ENCODE measurements at places on chromosomes 1 and 21.
A peak's percentile ranks its signal among the peaks of the same experiment; 100 is the strongest.

- no peak for DNase-seq
These were observed 63.3 kb downstream of the LRRC40 start for GRCh38 chr1:70142075-70142474.

DNA sequence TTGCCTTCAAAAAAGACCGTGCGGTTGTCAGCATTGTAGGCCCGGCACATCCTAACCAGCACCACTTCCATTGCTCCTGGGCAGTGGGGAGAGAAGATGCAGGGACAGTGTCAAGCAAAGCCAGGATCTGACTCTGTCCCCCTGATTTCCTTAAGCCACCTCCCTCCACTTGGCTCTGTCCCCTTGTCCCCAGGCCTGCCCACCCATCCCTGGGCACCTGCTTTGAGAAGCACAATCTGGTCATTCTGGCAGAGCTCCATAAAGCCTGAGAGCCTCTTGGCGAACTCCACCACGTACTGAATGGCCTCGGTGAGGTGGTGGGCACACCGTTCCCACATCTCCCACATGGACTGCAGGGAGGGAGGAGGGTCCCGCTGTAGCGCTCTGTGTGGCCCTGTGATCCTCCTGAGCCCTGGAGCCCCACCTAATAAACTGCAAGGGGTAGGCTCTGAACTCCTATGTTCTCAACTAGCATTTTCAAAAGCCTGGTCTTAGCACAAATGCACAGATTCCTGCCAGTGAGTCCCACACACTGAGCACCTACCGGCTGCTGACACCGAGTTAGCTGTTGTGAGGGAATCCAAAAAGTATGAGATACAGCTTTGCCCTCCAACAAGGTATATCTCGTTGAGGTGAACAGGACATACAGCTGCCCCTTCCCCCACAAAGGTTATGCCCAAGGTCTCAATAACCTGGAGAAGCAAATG, 8.2 kb upstream of the LINGO4 start:
- no peak for DNase-seq

DNA sequence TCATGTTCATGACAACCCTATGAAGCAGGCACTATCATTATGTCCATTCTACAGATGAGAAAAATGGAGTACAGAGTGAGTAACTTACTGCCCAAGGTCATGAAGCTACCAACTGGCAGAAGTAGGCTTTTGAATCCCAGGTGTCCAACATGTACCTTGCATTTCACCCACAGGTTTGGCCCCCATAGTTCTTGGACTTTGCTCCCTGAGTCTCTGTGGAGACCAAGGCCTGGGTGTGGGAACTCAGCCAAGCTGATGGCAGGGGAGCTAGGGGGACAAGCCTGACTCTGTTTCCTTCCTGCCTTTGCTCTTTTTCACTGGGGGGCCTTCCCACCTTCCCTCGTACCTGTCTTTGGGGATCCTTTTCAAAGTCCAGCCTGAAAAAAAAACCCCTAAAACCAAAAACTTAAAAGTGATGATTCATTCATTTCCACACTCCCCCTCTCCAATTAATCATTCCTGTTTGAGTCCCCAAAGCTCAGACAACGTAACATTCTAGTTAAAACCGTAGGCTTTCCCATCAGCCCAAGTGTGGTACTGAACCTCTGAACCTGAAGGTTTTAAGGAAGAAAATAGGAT, 8.5 kb upstream of the TTC22 start:
- no peak for DNase-seq

DNA sequence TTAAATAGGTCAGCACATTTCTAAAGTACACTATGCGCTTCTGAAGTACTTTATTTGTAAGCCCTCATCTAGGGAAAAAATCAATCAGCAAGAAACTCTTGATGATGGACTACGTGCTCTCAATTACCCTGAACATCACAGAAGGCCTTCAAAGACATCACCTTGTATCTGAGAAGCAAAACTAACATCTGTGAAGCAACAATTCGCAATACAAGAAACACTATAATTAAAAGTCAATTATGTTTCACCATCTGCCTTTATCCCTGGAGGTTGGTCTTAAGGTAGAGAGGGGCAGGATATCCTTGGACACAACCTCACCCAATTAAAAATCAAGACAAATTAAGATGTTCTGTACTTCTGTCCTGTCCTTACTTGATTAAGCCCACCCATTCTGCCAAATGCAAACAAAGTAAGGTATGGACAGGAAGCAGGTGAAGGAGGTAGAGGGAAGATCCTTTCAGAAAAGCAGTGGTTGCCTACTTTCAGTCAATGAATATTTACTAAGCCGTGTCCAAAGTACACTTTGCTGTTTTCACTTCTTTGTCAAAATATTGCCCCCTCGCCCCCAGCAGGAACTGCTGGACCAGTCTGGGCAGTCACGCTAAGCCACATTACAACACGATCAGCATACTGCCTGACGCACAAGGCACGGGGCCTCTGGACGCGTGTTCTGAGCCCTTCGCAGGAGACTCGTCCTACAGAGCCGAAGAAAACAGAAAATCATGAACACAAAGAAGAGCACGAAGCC, 887 bp downstream of the SLC19A2 start:
- peak; percentile 15 for DNase-seq

- DNase-seq, result peak; percentile 49
These were observed 26.3 kb upstream of the BCAR3 start for GRCh38 chr1:93707956-93708355.

- no peak for DNase-seq
These were observed 417.9 kb downstream of the KIF26B start for GRCh38 chr1:245572709-245573108.

DNA sequence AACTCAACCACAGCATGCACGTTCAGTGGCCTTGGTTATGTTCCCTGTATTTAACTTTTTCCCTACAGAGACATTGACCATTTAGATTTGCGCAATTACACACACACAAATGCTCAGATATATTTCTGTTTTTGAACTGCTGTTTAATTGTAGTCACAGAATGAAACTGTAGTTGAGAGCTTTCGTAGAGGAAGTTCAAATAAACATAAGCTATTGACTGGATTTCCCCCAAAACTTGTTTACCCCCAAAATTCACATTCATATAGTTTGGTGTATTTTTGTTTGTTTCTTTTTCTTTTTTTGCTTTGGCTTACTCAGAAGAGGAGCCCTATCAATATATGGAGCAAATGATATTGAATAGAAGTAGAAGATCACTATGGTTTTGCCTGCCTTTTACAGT, 921.0 kb downstream of the ADGRL2 start:
- no peak for DNase-seq

GRCh38 chr1:119160866-119161265, 20.4 kb upstream of the WARS2 start:
- no peak for DNase-seq

DNA sequence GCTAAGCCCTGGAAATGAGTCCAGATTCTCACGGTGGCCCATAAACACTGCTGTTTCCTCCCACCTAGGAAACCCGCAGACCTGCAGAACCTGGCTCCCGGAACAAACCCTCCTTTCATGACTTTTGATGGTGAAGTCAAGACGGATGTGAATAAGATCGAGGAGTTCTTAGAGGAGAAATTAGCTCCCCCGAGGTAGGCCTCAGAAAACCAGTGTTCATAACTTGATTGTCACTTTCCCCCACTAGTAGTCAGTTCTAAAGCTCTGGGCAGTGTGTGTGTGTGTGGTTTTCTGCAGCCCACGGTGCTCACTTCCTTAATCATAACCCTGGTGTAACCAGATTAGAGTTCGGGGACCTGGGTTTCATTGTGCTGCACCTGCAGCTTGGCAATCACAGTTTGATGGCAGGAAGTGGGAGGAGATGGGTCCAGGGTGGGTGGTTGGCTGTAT, 39.1 kb downstream of the CLIC6 start:
- peak; percentile 45 for DNase-seq

DNA sequence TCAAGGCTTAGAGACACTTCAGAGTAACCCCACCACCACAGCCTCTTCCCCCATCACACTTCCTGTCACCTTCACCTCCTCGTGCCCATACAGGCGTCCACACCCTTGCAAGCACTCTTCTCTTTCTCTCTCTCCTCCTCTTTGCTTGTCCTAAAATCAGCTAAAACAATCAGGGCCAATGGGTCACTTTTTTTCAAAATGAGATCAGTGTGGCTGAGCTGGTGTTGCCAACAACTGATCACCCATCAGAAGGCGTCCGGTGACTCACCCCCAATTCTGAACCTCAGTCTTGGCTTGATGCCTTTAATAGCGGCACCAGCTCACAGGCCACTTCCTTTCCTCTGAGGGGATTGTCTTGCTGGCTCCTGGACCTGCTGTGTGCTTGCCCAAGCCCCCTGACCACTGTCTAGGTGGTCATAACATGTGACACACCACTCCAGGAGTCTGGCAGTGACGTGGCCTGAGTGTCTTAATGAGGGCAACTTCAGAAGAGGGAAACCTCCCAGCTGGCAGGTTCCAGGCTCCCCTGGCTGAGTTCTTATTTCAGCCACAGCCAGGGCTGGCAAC, 1.6 kb downstream of the DRAXIN start:
- peak; percentile 29 for DNase-seq

GRCh38 chr1:246269466-246269865, 237.6 kb downstream of the SMYD3 start:
- no peak for DNase-seq

DNA sequence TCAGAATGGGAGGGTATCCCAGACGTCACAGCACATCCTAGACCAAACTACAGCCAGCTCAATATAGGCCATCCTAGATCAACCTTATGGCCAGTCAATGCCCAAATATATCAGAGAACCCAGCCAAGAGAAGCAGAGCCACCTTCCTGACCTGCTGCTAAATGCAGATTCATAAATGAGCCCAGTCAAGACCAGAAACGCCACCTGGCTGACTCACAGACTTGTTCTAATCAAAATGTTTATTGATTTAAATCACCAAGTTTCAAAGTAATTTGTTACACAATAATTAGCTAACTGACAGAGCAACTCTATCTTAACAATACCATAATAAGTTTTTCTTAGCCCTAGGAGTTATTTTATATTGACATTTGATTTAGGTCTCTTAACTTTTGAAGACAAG, 28.6 kb downstream of the ZNF644 start:
- no peak for DNase-seq

GRCh38 chr1:234175363-234175762, 197.9 kb upstream of the COA6 start:
- no peak for DNase-seq

DNA sequence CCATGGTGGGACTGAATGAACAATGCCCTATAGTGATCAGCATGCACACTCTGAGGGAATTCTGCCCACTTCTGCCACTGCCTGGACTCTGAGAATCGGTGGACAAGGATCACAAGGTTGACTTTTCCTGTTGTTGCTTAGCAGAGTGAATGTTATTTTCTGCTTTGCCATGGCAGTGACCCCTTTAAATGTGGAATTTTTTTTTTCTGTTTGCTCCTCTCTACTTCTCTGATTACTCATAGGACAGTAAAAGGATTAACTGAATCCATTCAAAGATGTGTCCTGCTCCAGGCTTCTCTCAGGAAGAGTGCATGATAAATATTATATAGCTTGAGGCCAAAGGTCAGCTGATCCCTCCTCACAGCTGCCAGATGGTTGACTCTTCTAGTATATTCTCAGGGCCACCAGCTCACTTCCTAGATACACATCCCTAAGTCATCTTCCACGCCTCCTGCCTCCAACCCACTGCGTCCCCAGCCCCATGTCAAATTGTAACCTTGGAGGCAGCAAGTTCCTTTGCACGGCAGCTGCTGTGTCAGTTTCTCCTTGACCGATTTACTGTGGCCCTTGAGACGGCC, 74.0 kb upstream of the RALGPS2 start:
- DNase-seq, result no peak

DNA sequence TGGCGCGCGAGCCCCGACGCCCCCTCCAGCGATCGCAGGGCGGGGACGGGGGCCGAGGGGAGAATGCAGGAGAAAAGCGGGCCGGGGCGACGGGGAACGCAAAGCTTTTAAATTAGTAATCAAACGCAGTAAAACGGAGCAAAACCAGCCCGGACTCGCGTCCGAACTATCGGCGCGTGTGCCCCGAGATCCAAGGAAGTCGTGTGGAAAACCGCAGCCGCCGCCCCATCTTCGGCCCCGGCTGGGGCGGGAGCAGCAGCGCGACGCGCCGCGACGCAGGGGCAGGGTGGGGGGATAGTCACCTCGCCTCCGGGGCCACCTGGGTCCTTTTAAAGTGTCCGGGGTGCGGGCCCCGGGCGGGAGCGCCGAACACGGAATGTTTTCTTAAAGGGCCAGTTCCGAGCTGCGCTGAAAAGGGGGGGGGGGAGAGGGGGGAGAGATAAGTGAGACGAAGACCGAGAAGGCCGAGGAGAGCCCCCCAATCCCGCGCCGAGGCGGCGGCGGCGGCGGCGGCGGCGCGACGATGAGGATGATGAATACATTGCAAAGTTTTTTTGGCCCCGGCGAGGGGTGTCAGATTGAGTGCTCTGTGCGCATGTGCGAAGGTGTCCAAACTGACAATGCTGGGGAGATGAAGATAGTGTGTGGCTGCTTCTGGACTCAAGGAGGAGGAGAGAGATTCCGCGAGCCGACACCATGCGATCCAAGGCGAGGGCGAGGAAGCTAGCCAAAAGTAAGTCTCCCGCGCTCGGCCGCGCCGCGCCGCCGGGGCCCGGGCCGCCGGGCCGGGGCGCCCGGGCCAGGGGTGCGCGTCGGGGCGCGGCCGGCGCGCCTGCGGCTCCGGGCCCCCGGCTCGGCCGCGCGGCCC, at the start of gene PRDM16:
Gene PRDM16, plus strand, starts transcription at position 640 of the 868 bp plus-strand sequence. Its CDS starts 57 bp downstream, at position 697.
- DNase-seq, result no peak

- no peak for DNase-seq
These were observed 25.8 kb upstream of the C8B start for GRCh38 chr1:56991576-56991975.

DNA sequence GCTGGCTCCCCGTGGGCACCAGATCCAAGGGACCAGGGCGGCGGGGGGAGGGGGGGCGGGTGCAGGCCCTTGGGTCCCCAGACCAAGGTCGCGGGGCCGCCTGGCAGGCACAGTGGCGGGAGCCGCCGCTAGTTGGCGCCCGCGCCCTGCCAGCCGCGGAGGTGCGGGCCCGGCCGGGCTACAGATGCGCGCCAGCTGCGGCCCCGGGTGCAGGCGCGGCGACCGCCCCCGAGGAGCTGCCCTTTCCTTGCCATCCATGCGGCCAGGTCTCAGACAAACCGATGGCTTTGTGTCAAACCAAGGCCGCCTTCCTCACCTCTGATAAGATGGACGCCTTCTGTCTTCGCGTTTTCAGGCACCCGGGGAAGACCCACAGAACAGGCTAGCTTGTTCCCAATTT, 2.2 kb upstream of the RUNX3 start:
- no peak for DNase-seq

- no peak for DNase-seq
These were observed 86.8 kb upstream of the PUM1 start for GRCh38 chr1:31152181-31152795.
